ENCODE measurements at places on chromosomes 12 and 14.
A peak's percentile ranks its signal among the peaks of the same experiment; 100 is the strongest.

- DNase-seq, result peak; percentile 42
Measured at GRCh38 chr12:117367006-117367638, 5.7 kb upstream of the NOS1 start.

GRCh38 chr14:68195126-68195525 is 375.5 kb downstream of the RAD51B start:
- DNase-seq, result no peak

- DNase-seq, result no peak
Measured at GRCh38 chr14:68552075-68552474, 240.8 kb downstream of the ZFP36L1 start.

DNA sequence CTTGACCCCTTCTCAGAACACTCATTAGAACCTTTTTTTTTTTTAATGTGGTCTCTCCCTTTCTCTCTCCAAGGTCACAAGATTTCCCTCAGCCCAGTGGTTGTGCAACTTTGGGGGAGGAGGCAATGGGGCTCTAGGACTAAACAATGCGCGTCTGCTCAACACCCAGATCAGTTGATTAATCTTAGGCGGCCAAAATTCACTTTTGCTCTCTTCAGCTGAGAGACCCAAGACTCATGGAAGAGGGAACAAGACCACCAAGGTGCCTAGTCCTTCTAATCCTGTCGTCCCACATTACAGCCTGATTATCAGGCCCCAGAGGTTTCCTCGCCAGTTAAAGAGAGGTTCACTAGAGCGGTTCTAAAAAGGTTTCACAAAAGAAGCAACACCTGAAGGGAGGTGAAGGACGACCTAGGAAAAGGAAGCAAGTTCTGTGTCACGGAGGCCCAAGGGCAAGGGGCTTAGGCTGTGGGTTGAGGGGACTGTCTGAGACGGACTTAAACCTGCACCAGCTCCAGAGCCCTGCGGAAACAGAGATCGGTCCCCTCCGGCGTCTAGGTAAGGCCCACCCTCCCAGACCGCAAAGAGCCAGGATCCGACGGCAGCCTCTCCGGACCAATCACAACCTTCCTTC is 824 bp upstream of the TARBP2 start:
- DNase-seq, result no peak

- peak; percentile 45 for DNase-seq
Measured at GRCh38 chr12:120228291-120229070, 27.6 kb upstream of the RPLP0 start.

DNA sequence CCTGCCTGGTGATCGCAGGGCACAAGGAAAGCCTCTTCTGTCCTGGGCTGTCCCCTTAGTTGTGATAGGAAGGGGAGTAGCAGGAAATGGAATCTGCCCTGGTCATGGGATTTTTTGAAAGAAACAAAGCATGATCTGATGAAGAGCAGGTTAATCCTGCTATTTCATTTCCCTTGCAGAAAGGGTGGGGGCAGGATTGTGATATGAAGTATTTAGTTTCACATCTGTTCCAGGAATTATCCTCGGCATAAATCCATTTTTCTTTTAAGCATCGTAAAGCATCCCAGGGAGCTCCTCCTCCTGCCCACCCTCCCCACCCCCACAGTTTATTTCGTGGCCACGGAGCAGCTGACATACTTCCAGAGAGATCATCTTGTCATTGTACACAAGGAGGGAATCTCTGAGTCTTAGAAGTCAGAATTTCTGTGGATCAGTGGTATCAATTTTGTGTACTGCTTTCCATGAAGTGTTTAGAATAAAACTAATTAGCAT is 53.1 kb downstream of the TGFB3 start:
- DNase-seq, result no peak

- DNase-seq, result peak; percentile 74
Measured at GRCh38 chr12:71216725-71217579, 59.2 kb upstream of the TSPAN8 start.

- no peak for DNase-seq
Measured at GRCh38 chr12:19212245-19212644, 82.7 kb downstream of the PLEKHA5 start.

DNA sequence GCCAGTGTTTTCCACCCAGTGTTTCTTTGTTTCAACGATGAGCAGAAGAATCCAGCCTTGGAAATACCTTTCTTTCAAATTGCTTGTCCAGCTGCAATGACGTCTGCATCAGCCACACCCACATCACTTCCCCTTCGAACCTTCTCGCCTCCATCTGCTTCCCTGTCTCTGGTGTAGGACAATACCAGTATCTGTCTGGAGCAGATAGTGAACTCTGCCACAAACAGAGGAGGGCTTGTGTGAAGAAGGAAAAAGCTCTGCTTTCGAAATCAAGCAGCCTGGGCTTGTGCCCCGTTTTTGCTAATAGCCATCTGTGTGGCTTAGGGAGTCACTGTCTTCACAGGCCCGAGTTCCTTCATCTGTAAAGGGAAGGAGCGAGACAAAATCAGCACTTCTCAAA is 415.4 kb downstream of the ZFP36L1 start:
- no peak for DNase-seq

- no peak for DNase-seq
Measured at GRCh38 chr14:38143659-38144505, 63.8 kb upstream of the SSTR1 start.

DNA sequence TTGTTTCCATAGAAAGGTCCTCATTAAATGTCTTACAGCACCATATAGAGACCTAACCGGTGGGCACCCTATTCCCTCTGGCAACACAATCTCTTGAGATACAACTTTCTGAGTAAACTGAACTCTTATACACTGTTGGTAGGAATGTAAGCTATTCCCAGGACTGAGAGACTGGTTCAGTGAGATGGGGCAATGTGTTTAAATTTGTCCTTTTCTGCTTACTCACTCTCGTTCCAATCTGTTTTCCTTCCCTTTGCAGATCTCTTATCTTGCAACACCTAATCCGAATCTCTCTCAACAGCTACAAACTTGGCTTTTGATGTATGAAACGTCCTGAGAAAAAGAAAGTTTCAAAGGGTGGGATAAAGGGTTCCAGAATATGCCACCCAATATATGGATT is 26.1 kb upstream of the ETV6 start:
- DNase-seq, result peak; percentile 83

DNA sequence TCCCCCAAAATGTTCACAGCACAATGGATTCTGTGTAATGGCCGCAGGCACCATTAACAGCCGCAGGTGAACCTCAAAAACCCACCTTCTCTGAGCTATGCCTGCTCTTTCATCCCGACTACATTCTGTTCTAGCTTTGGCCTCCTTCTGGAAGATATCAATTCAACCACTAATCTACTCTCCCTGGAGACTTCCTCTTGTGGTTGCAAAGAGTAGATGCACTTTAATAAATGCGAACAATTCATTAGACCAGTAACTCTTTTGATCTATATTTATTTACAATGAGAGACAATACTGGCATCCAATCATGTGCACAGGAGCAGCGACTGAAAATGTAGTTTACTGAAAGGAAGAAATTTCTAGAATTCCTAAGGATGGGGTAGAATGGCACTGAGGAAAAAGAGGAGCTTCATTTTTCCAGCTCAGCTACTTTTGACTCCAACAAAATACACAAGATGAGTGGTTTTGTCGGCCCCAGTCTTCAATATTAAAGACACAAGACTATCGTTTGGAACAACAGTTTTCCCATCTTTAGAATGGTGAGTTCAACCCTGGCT is 5.3 kb downstream of the GRIN2B start:
- no peak for DNase-seq

DNA sequence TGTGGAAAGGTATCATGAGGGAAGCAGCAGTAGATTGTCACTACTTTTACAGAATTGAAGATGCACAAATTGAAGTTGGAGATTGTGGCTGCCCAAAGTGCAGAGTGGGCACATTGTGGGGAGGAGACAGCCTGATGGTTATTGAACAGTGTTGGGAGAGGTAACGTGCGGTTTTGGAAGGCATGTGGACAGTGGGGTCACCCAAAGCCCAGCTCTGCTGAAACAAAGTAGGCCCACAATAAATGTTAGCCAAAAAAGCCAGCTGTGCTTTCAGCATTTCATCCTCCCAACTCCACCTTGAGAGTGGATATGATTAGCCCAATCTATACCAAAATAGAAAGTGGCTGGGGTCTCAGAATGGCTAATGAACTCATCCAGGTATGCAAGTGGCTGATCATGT is 96.7 kb downstream of the TMX1 start:
- DNase-seq, result no peak

- no peak for DNase-seq
Measured at GRCh38 chr14:65006261-65006721, 19.6 kb downstream of the FNTB start.

- peak; percentile 54 for DNase-seq
Measured at GRCh38 chr12:93167841-93168492, 209.8 kb upstream of the NUDT4 start.

DNA sequence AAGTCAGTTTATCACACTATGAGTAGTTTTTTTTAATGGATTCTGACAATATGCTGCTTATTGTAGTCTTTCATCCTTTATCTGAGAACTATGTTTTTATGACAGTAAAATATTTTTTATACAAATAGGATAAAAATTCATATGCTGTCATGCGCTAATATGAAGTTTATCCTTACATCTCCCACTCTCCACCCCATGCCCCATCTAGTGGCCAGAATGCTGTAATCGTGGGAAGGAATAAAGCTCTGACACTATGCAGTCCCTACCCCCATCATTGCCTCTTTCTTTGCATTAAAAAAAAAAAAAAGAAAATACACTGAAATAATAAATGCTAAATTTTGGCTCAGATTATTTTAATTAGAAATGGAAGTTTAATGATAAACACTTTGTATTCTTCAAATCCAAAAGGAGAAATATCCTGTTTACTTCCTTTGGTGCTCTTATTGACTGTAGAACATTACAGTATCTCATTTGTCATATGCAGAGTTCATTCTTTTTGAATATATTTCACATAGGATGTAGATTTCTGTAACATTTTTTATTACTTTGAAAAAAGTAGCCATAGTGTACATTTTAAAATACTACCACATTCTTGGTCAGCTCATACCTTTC is 145.9 kb upstream of the SLCO1C1 start:
- DNase-seq, result no peak

DNA sequence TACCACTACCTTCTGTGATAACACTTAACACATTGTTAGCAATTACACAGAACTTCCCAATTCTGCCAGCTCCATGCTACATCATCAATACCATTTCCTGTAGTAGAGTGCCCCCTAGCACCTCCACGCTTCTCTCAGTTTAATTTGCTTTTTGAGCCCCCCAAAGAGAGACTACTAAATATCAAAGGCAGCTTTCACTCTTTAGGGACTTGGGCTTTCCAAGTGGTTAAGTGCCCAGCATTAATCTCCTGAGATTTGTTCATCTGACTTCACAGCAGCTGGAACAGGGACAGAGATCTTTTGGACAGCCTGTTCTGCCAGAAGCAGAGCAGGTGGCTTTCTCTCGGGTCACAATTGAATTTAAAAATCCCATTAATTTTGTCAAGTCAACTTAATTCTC is 954.9 kb downstream of the DIO2 start:
- DNase-seq, result no peak

DNA sequence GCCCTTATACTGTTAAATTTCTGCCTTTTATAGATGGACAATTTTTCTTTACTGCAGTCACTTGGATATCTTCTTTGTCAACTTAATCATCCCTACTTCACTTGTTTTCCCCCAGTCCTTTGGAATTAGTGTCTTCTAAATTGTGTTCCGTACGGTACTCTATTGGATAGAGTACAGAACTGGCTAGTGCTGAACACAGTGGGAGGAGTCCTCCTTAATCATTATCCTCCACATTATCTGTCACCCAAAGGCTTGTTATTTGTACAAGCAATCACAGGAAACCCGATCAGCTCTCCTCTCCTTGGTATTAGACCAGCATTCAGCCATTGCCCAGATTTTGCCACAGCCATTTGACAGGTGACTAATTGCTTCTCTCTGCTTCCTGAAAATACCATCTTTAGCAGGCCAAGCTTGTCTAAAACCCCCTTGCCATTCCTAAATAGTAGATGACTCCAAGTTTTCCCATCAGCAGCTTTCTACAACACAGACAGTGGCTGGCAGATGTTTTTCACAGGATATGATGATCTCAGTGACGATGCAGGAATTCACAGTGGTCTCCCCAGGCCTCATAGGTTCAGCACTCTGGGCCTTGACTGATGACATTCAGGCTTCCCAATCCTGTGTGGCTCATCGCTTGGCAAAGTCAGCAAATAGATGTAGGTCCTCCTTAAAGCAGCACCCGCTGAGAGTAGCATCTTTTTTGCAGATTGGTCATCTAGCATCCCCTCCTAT is 216.0 kb upstream of the RGS6 start:
- no peak for DNase-seq

DNA sequence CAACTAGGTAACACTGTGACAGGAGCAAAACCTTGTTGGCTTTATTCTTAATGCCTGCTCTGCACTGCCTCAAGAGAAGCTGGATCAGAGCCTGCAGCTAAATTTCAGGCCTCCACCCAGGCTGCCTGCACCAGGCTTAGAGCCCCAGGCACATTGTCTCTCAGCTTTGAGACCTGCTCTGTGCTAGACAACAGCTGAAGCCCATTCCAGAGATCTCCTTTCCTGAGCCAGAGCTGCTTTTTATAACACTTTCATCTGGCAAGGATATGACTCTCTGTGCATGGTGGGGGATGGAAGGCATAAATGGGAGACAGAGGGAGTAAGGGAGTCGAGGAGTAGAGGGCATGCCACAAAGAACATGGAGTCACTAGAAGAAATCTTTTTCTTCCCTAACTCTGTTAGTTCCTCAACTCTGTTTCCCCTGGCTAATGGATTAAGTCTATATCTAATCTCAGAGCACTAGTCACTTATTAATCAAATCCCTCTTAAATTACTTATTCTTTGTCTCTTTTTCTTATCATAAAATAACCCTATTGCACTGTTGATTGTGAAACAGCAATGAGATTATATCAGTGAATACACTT is 27.1 kb upstream of the LUM start:
- DNase-seq, result no peak

GRCh38 chr12:120168337-120168736 is 26.2 kb downstream of the GCN1 start:
- DNase-seq, result no peak

DNA sequence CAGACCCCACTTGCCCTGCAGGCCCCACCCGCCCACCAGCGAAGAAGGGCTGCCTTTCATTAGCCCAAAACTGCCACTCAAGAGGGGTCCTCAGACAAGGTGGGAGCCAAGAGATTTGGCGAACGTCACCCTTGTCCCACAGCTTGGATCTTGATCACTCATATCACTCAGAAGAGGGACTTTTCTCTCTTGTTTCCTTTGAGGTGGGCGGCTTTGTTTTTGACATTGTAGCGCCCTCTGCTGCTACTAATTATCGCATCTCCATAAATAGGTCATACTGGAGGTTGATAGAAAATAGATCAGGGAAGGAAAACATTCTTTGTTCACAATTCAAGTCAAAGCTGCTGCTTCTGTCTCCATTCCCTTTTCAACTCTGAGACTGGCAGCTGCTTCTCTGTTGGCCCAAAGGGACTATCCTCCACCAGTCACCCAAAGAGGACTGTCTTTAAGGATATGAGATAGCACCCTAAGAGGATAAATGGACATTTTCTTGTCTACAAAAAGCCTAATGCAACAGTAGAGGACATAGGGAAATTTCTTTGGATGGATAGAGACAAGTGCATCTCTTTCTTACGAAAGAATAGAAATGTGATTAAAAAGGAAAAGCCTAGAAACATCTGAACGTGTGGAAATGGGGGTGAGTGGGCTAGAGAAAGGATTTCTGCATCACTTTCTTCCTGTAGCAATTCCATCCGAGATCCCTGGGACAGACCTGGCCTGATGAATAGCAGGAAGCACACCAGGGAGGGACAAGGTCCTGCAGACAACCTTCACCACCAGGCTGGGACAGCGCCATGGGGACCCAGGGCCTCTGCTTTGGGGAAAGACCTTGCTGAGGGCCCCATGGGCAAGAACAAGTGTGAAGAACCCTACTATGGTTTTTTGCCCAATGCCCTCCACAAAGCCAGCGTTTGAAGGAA is 115.8 kb downstream of the DAD1 start:
- peak; percentile 26 for DNase-seq

- no peak for DNase-seq
Measured at GRCh38 chr12:114672817-114673168, 11.2 kb downstream of the TBX3 start.

All from LNCaP clone FGC (cell line).